ENCODE measurements at places on chromosomes 16 and 17. TPM values are rescaled to one million over a fixed set of nuclear protein-coding genes. Genes with fewer than 3 reads are reported as not detected.

Gene PRAC1
- polyA plus RNA-seq: not detected

Gene DYNLRB2
- 1.00 TPM for polyA plus RNA-seq

Gene SPN
- 1.1 TPM for polyA plus RNA-seq

Gene SOST
- not detected for polyA plus RNA-seq

Gene GAST
- polyA plus RNA-seq: not detected

Gene GP1BA
- polyA plus RNA-seq: 0.12 TPM

Gene TMEM100
- 1.6 TPM for polyA plus RNA-seq

Gene SLC52A1
- 0.92 TPM for polyA plus RNA-seq

Gene MYH8
- not detected for polyA plus RNA-seq

Gene CIITA
- polyA plus RNA-seq: 5.5 TPM

Gene DHRS7C
- not detected for polyA plus RNA-seq

Gene CDC42EP4
- 15.7 TPM for polyA plus RNA-seq

Gene NPIPA8
- polyA plus RNA-seq: 7.2 TPM

Gene RAD51D
- polyA plus RNA-seq: 2.7 TPM

Gene MT1E
- 268 TPM for polyA plus RNA-seq

Gene TBX4
- not detected for polyA plus RNA-seq

Gene NFE2L1
- 39.4 TPM for polyA plus RNA-seq

Gene CX3CL1
- polyA plus RNA-seq: 5.9 TPM

Gene NHLRC4
- polyA plus RNA-seq: 0.11 TPM

Gene ZNF597
- 0.53 TPM for polyA plus RNA-seq

Gene C17orf113
- polyA plus RNA-seq: 0.39 TPM

Gene AARS1
- polyA plus RNA-seq: 12.9 TPM

Gene GFAP
- polyA plus RNA-seq: 0.08 TPM

Gene NPB
- polyA plus RNA-seq: 0.33 TPM

Gene PLXDC1
- 6.0 TPM for polyA plus RNA-seq

Gene CLEC3A
- polyA plus RNA-seq: 0.04 TPM

Gene CA7
- not detected for polyA plus RNA-seq

Gene CD79B
- polyA plus RNA-seq: 1.2 TPM

Gene TEKT5
- 0.22 TPM for polyA plus RNA-seq

Gene PYDC1
- not detected for polyA plus RNA-seq

Gene DPEP2
- 0.57 TPM for polyA plus RNA-seq

Gene AIPL1
- not detected for polyA plus RNA-seq

Gene OR2C1
- not detected for polyA plus RNA-seq

Gene MEFV
- polyA plus RNA-seq: 0.07 TPM

Gene SDR42E2
- not detected for polyA plus RNA-seq

Gene MYO15A
- 0.51 TPM for polyA plus RNA-seq

Gene MT3
- polyA plus RNA-seq: 0.96 TPM

Gene INCA1
- 0.67 TPM for polyA plus RNA-seq

Gene NCOR1
- 31.5 TPM for polyA plus RNA-seq

Gene NPIPA3
- polyA plus RNA-seq: 2.3 TPM

Gene PIPOX
- polyA plus RNA-seq: 0.48 TPM

Gene BCL7C
- 33.9 TPM for polyA plus RNA-seq

Gene PRR29
- polyA plus RNA-seq: 0.22 TPM

Gene CHD9NB
- polyA plus RNA-seq: 9.4 TPM

Gene KRT25
- polyA plus RNA-seq: not detected

Gene SCNN1B
- polyA plus RNA-seq: 99.9 TPM
